ENCODE measurements at places on chromosomes 2 and 18.

DNA sequence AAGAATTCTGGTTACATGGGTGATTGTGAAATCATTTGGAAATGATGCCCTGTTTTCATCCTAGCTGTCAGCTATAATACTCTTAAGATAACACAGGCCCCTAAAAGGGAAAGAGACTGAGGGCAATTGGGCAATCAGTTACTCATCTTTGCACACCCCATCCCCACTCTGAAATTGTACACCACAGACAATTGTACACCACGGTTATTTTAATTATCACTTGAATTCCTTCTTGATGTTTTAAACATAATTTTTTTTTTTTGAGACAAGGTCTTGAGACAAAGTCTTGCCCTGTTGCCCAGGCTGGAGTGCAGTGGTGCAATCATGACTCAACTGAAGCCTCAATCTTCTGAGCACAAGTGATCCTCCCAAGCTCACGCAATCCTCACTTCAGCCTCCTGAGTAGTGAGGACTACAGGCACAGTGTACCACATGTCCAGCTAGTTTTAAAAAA, 862.4 kb upstream of the ACVR2A start:
- DNase-seq, result no peak

DNA sequence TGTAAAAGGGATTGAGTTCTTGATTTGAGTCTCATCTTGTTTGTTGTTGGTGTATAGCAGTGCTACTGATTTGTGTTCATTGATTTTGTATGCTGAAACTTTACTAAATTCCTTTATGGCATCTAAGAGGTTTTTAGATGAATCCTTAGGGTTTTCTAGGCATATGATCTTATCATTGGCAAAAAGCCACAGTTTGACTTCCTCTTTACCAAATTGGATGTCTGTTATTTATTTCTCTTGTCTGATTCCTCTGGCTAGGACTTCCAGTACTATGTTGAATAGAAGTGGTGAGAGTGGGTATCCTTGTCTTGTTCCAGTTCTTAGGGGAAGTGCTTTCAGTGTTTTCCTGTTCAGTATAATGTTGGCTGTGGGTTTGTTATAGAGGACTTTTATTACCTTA, 4.8 kb downstream of the ANKAR start:
- DNase-seq, result no peak

- DNase-seq, result no peak
These were observed 142.5 kb upstream of the L3MBTL4 start for GRCh38 chr18:6557057-6557769.

- no peak for DNase-seq
These were observed 64.8 kb upstream of the CYTIP start for GRCh38 chr2:157508676-157509075.

DNA sequence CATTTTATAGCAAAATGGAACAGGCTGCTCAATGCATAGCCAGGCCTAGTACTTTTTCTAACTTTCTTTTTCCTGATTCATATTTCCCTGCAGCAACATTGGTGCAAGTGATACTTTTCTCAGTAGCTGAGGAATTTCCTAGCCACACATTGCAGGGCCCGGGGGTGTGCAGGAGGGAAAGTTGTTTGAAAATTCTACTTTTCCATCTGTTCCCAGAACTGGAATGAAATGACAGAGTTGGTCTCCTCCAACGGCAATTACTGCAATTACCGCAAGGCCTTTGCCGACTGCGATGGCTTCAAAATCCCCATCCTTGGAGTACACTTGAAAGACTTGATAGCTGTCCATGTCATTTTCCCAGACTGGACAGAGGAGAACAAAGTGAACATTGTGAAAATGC, 50.5 kb downstream of the RASGRP3 start:
- no peak for DNase-seq

- no peak for DNase-seq
These were observed 779 bp downstream of the MALL start for GRCh38 chr2:110114831-110115255.

- DNase-seq, result no peak
These were observed 743.7 kb downstream of the GALR1 start for GRCh38 chr18:77993188-77993981.

DNA sequence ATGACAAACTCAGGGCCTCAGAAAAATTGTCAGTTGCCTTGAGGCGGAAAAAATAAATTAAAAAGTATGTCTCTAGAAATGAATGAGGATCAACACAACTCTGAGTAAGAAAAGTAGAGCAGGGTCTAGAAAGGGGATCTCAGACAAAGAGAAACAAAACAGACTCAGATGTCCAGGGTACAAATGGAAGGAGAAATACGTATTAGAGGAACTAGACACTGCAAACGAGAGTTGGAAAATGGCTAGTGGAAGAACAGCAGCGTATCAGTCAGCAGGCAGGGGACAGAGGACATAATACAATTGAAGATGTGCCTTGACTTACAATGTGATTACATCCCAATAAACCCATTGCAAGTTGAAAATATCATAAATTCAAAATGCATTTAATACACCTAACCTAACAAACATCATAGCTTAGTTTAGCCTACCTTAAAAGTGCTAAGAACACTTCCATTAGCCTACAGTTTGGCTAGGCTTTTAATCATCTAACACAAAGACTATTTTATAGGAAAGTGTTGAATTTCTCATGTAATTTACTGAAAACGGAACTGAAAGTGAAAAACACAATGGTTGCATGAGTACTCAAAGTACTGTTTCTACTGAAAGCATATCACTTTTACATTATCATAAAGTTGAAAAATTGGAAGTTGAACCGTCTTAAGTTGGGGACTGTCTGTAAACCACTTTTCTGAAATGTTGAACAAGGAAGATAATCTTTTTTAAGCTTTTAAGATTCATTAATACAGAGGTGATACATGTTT, 182.8 kb downstream of the NBAS start:
- DNase-seq, result no peak

DNA sequence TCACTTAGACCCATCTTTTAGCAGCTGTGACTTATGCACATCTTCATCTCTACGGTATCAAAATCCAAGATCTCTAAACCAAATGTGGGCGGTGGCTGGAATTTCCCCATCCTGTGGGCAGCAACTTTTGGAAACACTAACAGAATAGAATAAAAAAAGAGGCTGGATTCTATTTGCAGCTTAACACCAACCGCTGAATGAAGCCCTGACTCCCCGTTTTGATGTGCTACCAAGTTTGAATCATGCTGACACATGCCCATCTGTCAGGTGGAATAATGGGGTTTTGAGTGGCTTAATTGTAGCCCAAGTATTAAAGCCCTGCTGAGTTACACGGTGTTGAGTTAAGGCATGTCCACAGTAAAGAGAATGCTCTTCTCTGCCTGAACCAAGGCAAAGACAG, 165.2 kb downstream of the MTCL1 start:
- no peak for DNase-seq

DNA sequence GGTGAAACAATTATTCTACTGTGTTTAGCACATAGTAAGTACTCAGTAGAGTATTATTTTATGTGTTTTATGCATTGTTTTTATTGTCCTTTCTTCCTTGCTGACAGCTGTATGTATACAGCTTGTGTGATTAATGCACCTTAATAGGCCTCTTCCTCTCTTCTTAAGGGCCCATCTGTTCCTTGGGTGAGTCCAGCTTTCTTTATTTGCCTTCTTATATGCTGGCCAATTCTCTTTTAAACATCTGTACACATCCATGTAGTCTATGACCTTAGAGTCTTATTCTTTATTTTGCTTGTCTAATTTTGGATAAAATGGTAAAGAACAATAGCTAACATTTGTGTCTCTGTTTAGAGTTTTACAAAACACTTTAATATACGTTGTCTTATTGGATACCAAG, 333.7 kb upstream of the MEIS1 start:
- DNase-seq, result no peak

- DNase-seq, result no peak
These were observed 212.3 kb downstream of the SNTG2 start for GRCh38 chr2:1162768-1163584.

DNA sequence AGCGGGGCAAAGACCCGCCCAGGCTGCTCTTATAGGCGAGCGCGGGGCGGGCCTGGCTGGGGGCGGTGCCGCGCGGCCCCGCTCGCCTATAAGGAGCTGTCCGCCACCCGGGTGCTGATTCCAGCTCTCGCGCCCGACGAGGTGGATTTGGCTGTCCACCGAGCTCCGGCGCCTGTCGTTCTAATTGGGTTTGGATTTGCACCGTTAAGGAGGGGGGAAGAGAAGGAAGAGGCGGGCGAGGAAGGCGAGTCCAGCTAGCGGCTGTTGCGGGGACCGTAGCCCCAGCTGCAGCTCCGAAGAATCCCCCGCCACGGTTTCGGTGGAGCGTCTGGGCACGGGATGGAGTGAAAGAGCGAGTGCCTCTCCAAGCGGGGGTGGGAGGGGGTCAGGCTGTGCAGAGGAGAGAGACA, at the start of gene CNTNAP5:
Gene CNTNAP5 (plus strand): TSS at position 117 of the 410 bp plus-strand sequence. CDS start 364 bp downstream, outside the sequence.
- DNase-seq, result no peak

- no peak for DNase-seq
These were observed 15.9 kb downstream of the SP9 start for GRCh38 chr2:174350593-174351181.

DNA sequence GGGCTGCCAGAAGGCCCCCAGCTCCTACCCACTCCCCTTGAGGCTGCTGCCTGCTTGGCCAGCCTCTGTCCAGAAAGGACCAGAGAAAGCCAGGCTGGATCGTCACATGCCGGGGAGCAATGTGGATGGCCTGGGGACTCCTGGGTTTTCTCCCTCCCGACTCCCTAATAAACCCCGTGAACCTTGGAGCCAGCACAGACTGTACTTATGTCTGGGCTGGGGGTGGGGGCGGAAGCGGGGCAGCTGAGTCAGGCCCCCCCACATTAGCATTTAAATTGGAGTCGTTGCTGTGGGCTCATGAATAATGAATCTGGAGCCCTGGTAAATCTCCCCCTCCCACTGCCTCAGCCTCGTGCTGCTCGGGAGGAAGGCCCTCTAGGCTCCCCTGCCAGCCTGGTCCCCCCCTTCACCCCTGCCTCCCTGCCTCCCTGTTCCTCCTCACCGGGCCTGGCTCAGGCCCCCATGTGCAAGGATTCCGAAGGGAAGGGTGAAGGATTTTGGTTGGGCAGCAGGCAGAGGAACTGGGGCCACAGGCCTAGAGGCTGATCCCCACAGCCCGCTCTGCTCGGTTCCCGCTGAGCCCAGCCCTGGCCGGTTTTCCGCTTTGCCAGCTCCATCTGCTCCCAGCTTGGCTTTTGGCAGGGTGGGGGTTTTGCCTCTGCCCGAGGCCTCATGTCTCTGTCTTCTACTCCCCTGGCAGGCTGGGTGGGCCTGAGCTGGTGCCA, 7.3 kb upstream of the ASIC4 start:
- no peak for DNase-seq

- DNase-seq, result no peak
These were observed 17.0 kb downstream of the KCNK3 start for GRCh38 chr2:26709323-26710110.

GRCh38 chr2:123864416-123864815, 160.7 kb upstream of the CNTNAP5 start:
- DNase-seq, result no peak

DNA sequence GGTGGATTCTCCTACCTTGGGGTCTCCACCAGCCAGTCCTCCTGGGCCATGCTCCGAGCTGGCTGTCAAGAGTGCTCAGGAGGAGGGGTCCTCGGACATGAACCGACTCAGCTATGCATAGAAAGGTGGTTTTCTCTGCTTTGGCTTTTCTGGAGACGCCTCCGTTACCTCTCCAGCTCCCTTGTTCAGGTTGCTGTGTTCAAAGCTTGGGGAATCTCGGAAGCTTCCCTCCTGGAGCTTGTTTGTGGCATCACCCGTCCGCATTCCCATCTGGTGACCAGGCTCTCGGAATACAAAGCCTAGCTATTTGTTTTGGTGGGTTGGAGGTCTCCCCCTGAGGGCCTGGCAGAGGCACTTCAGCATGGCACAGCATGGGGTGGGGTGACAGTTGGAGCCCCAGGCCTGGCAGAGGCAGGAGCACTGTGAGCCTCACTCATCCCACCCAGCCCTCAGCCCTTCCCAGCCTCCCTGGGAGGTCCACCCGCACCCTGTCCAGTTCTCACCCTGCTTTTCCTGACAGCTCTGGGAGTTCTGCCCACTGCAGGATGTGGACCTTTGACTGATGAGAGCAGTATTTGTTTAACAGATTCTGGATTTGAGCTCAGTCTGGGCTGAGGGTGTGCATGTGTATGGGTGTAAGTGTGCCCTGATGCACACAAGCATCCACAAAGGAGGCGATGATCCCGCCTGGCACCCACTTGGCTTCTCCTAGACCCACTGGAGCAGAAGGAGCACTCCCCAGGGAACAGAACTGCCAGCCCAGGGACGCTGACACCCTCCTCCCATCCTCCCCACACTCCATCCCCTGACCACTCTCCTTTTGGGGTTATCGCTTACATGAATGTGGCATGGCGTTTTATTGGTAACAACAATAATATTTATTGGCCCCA, 107.3 kb upstream of the HS6ST1 start:
- no peak for DNase-seq

DNA sequence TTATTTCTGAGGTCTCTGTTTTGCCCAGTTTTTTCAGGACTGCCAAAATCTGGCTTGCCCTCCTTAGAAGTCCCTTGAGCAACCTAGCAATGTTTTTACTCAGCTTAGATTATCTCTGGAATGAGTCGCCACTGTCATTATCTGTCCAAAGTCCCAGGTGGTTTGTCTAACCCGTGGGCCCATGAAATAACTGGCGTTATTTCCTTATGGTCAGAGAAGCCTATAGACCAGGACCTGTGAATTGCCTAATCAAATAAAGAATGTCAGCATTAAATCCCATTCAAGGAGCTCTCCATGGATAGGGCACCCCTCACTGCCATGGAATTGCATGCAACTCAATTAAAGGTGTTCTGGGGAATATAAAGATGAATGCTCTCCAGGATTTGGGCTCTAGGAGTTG, 373.9 kb downstream of the SETBP1 start:
- DNase-seq, result no peak

- DNase-seq, result no peak
These were observed 279.0 kb downstream of the CALCRL start for GRCh38 chr2:187168720-187169713.

GRCh38 chr2:175690113-175690837, 311.8 kb downstream of the LNPK start:
- no peak for DNase-seq

All from stimulated activated CD4-positive, alpha-beta T cell treated with anti-CD3 and anti-CD28 coated beads, Interleukin-1b, Interleukin-23, amount 100 ng/mL, for 1 hour (primary cell).